Type B pancreatic cell (in vitro differentiated cells): ENCODE measurements at places on chromosomes 1 and 21.
A peak's percentile ranks its signal among the peaks of the same experiment; 100 is the strongest.

DNA sequence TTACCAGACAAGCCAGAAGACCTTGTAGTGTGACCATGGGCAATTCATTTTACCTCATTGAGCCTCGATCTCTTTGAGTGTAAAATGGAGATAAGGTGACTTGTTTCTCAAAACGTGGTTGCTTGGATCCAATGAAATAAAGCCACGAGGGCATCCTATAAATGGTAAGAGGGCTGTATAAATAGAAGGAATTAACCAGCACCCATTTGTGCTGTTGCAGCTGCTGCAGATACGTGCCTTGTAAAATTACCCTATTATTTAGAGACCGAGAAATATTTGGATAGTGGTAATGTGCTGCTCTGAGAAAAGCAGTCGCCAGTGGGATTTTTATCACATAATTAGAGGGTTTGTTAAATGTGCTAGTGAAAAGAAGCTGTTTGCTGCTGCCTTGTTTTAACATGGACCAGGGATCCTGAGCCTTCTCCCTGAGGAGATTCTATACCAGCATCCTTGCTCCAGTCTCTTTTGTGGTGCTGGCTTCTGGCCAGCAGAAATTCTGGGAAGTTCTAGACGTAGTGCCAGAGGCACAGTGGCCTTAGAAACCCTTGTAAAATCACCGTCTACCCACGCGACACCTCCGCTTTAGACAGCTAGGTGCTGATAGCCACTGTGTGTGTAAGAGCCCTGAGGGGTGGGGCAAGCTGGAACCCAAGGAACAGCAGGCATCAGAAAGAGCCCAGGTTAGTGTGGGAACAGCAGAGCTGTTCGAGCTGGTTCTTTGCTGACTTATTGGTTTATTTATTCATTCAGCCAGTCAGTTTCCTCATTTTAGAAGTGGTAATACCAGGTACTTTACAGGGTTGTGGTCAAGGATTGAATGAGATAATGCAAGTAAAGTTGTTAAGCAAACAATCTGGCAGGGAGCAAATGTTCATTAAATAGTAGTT, 137.5 kb downstream of the NOS1AP start:
- H3K4me1 ChIP-seq = peaks cover 16% of the 10 kb centered on the region
- H3K4me3 ChIP-seq = no peak overlapping the region
- no peaks in the 10 kb centered on the region for H3K27me3 ChIP-seq
- H3K27ac ChIP-seq = peak overlapping the region; percentile 66
- H3K36me3 ChIP-seq = no peaks in the 10 kb centered on the region

DNA sequence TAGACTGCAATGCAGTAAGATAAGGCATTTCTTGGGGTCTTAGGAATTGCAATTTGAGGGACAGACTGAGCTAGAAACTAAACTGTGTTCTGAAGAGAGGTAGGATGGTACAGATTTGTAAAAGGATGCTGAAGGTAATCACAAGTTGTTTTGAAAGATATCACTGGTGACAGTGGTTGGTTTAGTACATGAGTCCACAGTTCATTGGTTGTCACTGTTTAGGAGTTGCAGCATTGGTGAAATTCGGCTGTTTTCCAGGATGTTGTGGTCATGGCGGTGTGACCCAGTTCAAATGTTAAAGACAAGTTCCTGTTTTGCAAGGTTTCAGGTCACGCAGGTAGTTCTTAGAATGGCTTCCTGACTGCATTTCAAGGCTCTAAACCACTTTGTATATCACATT, 292.8 kb upstream of the B3GALT2 start:
- H3K27me3 ChIP-seq = no peaks in the 10 kb centered on the region
- H3K4me1 ChIP-seq = no peaks in the 10 kb centered on the region
- DNase-seq = no peak
- no peak overlapping the region for H3K4me3 ChIP-seq

DNA sequence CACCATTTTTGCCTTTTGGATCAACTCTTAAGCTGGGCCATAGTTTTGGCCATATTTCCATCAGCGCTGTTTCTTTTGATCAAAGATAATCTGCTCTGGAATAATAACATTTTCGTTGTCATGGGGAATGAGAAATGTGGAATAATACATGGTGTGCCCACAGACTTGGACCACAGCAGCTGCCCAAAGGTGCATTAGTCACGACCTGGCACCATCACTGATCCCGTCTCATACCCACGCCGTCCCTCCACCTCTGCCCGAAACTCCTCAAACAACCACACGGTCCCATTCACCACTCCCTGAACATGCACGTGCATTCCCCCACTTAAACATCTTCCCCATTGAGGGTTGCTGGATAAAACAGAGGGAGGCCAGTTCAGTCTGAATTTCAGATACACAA, 76.9 kb downstream of the SLC66A1 start:
- H3K36me3 ChIP-seq = peaks cover 10% of the 10 kb centered on the region
- H3K27ac ChIP-seq = peak overlapping the region; percentile 41
- peaks cover 58% of the 10 kb centered on the region for H3K4me1 ChIP-seq
- H3K4me3 ChIP-seq = no peak overlapping the region
- DNase-seq = no peak

GRCh38 chr1:113760102-113761080, 1.1 kb upstream of the PHTF1 start:
- H3K4me3 ChIP-seq = peak overlapping the region; percentile 95
- peak overlapping the region; percentile 92 for H3K27ac ChIP-seq
- H3K4me1 ChIP-seq = peaks cover 20% of the 10 kb centered on the region
- no peak for DNase-seq
- H3K27me3 ChIP-seq = no peaks in the 10 kb centered on the region

DNA sequence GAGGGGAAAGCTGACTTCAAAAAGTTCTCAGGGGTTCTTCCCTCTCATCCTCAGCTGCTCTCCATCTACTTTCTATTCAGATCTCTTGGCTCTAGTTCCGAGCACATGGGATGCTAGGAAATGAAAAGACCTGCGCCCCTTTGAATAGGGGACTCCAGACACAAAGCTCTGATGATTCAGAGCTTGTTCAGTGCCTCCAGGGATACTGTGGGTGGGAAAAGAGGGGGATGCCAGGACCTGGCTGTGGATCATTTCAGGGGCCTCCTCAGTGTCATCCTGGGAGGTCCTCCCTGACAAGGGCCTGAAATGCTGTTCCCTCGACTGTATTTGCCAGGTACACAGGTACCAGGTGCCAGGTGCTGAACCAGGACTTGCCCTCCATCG, 943 bp upstream of the KIAA0040 start:
- peak overlapping the region; percentile 96 for H3K27ac ChIP-seq
- H3K36me3 ChIP-seq = no peaks in the 10 kb centered on the region
- H3K27me3 ChIP-seq = peaks cover 57% of the 10 kb centered on the region
- no peak for DNase-seq
- peaks cover 9% of the 10 kb centered on the region for H3K4me1 ChIP-seq

GRCh38 chr21:14917762-14918161, 147.0 kb downstream of the NRIP1 start:
- H3K4me3 ChIP-seq = no peak overlapping the region
- H3K27ac ChIP-seq = peak overlapping the region; percentile 20
- H3K4me1 ChIP-seq = peaks cover 4% of the 10 kb centered on the region

GRCh38 chr1:245520611-245521010, 365.8 kb downstream of the KIF26B start:
- no peaks in the 10 kb centered on the region for H3K27me3 ChIP-seq
- H3K4me3 ChIP-seq = no peak overlapping the region
- no peak for DNase-seq
- H3K4me1 ChIP-seq = peaks cover 6% of the 10 kb centered on the region

- no peak overlapping the region for H3K4me3 ChIP-seq
- peaks cover 19% of the 10 kb centered on the region for H3K4me1 ChIP-seq
- no peaks in the 10 kb centered on the region for H3K36me3 ChIP-seq
- DNase-seq = no peak
- H3K27me3 ChIP-seq = peaks cover 6% of the 10 kb centered on the region
Observed at GRCh38 chr1:86778569-86779239, 74.3 kb downstream of the SH3GLB1 start.

DNA sequence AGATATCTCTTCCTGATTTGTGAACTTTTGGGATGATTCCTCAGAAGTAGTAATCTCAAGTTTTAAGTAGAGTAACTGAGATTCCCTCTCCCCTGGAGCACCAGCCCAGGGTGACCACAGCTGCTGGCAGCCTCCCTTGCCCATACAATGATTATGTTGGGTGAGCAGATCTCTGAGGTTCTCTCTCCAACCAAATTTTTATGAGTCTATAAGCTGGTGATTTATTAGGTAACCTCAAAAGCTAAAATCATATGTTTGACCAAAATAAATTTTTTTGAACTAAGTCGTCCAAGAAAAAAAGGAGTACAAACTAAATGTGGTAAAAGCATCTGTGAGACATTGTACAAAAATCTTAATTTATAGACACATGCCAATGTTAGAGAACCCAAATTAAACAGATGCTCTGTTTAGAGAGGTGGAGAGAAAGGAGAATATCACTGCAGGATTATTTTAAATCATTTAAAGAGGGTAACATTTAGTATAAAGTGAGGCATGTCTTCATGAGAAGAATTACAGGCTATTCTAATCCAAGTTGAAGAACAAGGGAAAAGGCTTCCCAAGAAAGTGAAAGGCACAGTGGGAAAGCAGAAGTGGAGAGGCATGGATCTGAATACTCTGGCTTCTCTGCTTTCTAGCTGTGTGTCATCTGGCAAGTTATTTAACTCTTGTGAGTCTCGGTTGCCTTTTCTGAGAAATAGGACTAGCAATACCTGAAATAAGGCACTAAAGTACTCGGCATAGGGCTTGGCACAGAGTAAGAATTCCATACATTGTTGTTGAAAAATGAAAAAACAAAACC, 2.5 kb downstream of the AKNAD1 start:
- no peak overlapping the region for H3K4me3 ChIP-seq
- H3K27me3 ChIP-seq = peaks cover 4% of the 10 kb centered on the region
- peaks cover 5% of the 10 kb centered on the region for H3K4me1 ChIP-seq
- no peaks in the 10 kb centered on the region for H3K36me3 ChIP-seq
- H3K27ac ChIP-seq = no peak overlapping the region

GRCh38 chr1:51756290-51756689, 122.2 kb downstream of the NRDC start:
- no peak for DNase-seq
- peaks cover 26% of the 10 kb centered on the region for H3K36me3 ChIP-seq
- H3K4me3 ChIP-seq = no peak overlapping the region

DNA sequence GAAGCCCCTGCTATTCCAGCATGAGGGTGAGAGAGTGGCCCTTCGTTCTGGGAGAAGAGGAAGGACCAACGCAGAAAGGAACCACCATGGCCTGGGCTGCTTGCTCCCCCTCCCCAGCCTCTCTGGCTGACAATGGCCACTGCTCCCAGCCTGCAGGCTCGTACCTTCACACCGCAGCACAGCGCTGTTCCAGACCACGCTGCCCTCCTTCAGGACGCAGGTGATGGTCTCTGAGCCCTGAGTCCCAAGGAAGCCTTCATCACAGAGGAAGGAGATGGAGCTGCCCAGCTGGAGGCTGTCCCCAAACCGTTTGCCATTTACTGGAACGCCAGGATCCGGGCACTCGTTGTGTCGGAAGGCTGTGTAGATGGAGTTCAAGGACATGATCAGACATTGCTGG, 124.9 kb upstream of the HMGB4 start:
- peaks cover 27% of the 10 kb centered on the region for H3K27me3 ChIP-seq
- H3K4me3 ChIP-seq = no peak overlapping the region
- H3K27ac ChIP-seq = no peak overlapping the region
- H3K36me3 ChIP-seq = no peaks in the 10 kb centered on the region
- no peaks in the 10 kb centered on the region for H3K4me1 ChIP-seq
- no peak for DNase-seq

DNA sequence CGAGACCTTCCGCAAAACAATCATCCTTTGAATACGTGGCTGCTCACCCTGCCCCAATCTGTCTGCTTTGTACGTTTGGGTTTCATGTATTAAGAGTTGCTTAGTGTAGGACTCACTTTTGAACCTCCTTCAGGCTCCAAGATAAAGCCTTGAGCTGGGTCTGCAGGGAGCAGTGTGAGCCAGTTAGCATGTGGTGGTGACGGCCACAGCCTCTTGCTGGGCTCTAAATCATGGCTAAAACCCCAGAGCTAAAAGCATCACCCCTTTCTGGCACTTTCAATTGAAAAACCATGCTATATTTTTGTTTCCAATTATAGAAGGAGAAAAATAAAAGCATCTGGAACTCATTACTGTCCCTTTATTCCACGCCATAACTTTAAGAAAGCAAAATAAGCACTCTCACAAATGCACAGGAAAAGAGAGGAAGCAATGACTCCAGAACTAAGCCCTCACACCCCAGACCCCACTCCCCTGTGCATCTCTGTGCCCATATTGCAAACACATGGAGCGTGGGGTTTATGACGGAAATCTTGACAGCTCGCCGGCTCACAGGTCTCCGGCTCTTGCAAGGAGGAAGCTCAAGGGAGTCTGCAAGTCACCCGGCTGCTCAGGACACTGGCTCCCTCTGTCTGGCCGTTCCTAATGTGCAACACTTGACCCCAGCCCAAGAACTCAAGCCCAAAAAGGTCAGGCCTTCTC, 135.5 kb downstream of the MIS18A start:
- no peak for DNase-seq
- H3K4me1 ChIP-seq = peaks cover 41% of the 10 kb centered on the region
- no peaks in the 10 kb centered on the region for H3K36me3 ChIP-seq

GRCh38 chr1:48472638-48473037, 634 bp upstream of the SPATA6 start:
- H3K27me3 ChIP-seq = no peaks in the 10 kb centered on the region
- H3K4me1 ChIP-seq = peaks cover 19% of the 10 kb centered on the region
- peaks cover 3% of the 10 kb centered on the region for H3K36me3 ChIP-seq
- no peak for DNase-seq

GRCh38 chr1:166876540-166876838, 425 bp upstream of the TADA1 start:
- H3K27ac ChIP-seq = peak overlapping the region; percentile 94
- H3K4me3 ChIP-seq = peak overlapping the region; percentile 96
- H3K36me3 ChIP-seq = peaks cover 8% of the 10 kb centered on the region
- no peak for DNase-seq

GRCh38 chr1:170593173-170594011, 61.4 kb downstream of the GORAB start:
- peak overlapping the region; percentile 20 for H3K4me3 ChIP-seq
- peaks cover 38% of the 10 kb centered on the region for H3K4me1 ChIP-seq
- no peak overlapping the region for H3K27ac ChIP-seq
- H3K27me3 ChIP-seq = peaks cover 17% of the 10 kb centered on the region
- H3K36me3 ChIP-seq = no peaks in the 10 kb centered on the region

GRCh38 chr1:223233019-223233409, 90.0 kb upstream of the TLR5 start:
- peaks cover 3% of the 10 kb centered on the region for H3K27me3 ChIP-seq
- no peak for DNase-seq
- H3K4me1 ChIP-seq = peaks cover 7% of the 10 kb centered on the region
- no peaks in the 10 kb centered on the region for H3K36me3 ChIP-seq
- H3K4me3 ChIP-seq = no peak overlapping the region

- H3K36me3 ChIP-seq = peaks cover 4% of the 10 kb centered on the region
- H3K4me3 ChIP-seq = no peak overlapping the region
- H3K27ac ChIP-seq = no peak overlapping the region
- no peaks in the 10 kb centered on the region for H3K27me3 ChIP-seq
Observed at GRCh38 chr1:158045639-158046038, 52.2 kb downstream of the KIRREL1 start.

- H3K27ac ChIP-seq = no peak overlapping the region
- no peak for DNase-seq
- H3K4me3 ChIP-seq = no peak overlapping the region
Observed at GRCh38 chr1:157844089-157844830, 2.7 kb upstream of the CD5L start.

- no peak overlapping the region for H3K27ac ChIP-seq
- H3K27me3 ChIP-seq = peaks cover 14% of the 10 kb centered on the region
Observed at GRCh38 chr1:170734412-170735175, 70.7 kb downstream of the PRRX1 start.
